ENCODE measurements at places on chromosomes 16 and 17. TPM values are rescaled to one million over a fixed set of nuclear protein-coding genes. Genes with fewer than 3 reads are reported as not detected.

DNA sequence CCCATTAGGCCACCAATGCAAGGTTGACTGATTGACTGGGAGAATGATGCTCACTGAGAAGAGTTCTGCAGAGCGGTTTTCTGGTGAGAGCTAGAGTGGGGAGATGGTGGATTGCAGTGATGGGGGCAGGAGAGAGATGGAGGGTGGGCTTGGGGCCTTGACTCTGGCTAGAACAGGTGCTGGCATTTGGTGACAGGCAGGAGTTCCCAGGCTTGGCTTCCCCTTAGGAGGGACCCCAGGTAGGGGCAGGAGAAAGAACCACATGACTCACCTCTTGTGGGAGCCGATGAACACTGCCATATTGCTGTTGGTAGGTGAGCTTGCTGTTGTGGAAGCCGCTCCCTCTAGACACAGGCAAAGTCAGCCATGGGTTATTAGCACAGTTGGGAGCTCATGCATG lies 8.0 kb downstream of the CD300LB start:
- DNase-seq, result no peak

GRCh38 chr16:3530371-3530914 lies 29.6 kb downstream of the CLUAP1 start:
- no peak for DNase-seq

- peak; percentile 88 for DNase-seq
These were observed 3.1 kb downstream of the NPW start for GRCh38 chr16:2022723-2023091.

DNA sequence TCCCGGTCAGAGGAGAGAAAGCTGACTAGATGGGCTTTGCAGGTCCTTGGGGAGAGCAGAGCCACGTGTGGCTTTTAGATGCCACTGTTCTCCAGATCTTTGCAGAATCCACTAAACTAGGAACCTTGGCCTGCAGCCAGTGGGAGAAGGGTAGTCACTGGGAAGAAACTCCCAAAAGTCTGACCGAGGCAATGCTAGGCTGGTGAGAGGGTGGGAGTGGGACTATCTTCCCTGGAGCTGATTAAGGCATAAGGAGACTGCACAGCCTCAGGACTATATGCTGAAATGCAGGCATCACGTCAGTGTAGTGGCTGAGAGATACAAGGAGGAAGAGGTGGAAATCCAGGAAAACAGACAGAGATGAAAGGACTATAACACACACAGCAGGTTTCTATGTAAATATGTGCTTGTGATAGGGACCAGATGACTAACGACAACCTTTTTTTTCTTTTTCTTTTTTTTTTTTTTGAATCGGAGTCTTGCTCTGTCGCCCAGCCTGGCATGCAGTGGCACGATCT lies 2.2 kb upstream of the GSDMA start:
- DNase-seq, result peak; percentile 72

DNA sequence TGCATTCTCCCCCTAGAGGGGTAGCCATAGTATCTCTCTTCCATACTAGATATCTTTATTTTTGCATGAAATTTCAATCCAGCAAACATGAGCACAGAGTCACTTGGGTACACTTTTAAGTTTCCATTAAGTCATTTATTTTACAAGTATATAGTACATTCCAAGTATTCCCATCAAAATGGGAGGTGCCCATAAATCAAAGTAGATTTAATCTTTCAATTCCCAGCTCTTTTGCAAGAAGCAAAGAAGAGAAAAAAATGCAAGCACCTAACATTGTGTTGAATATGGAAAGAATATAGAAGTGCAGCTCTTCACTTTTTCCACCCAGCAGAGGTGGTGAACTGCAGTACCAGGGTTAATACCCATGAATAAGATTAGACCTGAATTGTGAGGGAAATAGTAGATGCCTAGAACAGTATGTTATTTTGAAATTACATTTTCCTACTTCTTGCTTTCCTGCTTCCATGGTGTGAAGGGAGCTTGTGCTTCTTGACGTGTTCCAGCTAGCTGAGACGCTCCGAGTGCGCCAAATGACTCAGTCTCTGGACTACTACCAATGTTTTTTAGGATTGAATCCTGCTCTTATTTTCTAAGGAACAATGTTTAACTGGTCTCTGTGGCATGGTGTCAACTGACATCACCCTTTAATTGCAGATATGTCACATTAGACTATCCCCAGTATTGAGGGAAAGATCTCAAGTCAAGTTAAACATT lies 151.1 kb upstream of the MAF start:
- peak; percentile 88 for DNase-seq

GRCh38 chr16:27720731-27721530 lies 171.0 kb downstream of the KATNIP start:
- DNase-seq, result peak; percentile 77

GRCh38 chr17:76354317-76354729 lies 607 bp upstream of the PRPSAP1 start:
- DNase-seq, result no peak

DNA sequence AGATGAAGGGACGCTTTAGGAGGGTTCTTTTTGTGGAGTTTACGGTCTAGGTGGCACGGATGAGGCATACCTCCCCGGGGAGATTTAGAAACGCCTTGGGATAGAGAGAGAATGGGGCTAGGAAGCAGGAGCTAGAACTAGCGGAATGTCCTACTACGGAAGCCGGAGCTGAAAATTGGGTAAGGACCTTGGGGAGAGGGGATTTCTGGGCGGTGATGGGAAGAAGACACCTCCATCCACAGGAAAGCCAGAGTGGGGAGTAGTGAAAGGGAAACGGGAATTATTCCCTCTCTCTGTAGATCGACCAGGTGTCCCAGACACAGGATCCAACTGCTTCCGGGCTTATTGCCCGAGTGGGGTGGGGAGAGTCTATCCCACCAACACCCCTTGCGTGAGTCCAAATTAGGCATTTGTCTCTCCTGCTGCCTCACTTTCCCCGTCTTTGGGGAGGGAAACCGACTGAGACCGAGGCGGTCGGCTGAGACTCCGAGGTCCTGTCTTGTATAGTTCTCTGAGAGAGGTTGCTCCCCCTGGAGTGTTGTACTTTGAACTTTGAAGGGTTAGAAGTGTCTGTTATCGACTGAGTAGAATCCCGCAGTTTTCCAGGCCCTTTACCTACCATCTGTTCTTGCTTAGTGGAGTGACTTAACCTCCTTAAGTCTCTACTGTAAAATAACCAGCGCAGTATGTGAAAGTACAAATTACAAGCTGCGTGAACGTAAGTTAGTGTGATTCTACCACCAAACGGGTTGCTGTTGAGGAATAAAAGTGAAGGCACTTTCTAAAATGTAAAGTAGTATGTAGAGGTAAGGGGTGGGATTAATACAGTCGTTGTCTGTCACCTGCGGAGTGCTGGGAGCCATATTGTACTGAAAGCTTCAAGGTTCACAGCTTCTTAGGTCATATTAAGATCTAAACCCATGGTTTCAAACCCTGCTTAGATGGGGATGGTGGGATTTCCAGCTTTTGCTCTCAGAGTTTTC lies 1.0 kb downstream of the RSPRY1 start:
- DNase-seq, result peak; percentile 50

The MLKL gene
- 20.5 TPM for total RNA-seq

The HOXB13 gene
- total RNA-seq, result 0.72 TPM

Measured in umbilical cord (tissue), 2 donors.